NCI-H69 (cell line): ENCODE measurements at places on chromosomes 5 and 9.

- peak; percentile 51 for DNase-seq
Observed at GRCh38 chr9:81634915-81635516, 54.3 kb downstream of the TLE1 start.

GRCh38 chr9:7879551-7880245 lies 80.1 kb upstream of the DMAC1 start:
- DNase-seq: peak; percentile 82

DNA sequence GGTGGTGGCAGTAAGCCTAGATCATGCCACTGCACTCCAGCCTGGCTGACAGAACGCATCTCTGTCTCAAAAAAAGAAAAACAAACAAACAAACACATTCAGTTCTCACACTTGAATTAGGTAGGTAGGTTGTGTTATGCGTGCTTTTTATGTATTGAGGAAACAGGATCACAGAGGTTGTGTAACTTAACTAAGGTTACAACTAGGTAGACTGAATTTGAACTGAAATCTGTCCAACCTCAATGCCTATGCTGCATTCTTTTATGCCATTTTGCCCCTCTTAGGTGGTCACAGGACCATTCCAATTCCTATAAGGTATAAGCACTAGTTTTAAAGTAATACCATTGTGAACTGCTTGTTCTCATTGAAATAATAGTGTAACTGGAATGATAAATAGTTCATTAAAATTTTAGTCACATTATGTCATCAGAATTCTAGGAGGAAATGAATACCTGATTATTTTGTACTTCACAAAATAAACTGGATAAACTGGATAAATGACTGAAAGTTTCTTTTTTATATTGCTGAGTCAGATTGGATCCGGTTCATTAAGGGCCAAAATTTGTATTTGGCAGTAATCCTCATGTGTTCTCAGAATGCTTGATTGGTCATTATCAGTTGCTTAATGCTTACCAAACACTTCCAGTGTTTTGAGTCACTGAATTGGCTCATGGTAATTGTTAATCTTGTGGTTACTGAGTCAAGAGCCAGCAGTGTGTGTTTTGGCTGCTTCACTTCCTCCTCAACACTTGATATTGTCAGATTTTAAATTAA lies 7.1 kb downstream of the UBAP1 start:
- DNase-seq: peak; percentile 56

GRCh38 chr5:146426853-146427618 lies 20.1 kb upstream of the TCERG1 start:
- peak; percentile 73 for DNase-seq

DNA sequence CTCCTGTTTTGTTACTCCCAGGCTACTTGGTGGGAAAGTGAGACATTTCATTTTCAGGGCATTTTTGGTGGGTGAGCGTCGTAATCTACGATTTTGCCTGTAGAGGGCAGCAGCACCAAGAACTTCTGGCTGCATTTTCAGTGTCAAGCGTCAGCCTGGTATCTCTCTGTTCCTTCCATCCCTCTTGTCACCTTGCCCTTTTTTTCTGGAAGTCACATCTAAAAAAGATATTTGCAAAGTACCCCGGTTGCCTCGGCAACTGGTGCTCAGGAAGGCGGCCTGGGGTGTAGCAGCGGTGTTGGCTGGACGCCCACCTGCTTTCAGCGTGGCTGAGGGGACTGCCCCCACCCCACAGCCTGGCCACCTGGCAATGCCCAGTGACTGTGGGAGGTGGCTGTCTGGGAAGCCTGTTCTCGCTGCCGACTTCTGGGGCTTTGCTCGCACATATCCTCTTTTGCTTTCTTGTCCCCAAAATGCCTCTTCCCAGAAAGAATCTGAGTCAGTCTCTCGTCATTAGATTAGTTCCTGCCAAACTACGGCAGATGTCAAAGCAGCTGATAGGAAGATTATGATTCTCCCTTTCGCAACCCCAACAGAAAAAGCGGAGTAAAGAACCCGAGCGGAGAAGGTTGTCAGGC lies 84.5 kb downstream of the ACER2 start:
- peak; percentile 89 for DNase-seq

DNA sequence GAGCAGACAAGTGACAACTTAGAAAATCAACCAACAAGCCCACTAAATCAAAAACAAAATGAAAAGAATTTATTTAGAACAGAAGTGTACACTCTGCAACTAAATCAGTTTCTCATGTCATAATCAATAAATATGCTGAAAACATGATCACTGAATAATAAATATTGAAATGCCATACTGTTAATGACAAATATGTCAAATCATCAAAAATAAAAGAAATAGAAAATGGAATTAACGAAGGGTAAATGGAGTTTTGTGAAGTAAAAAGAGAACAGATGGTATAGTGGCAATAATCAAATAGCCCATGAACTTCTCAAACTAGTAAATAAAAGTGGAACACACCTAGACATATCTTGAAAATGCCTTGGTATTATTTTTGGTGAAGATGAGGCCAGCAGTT lies 744.9 kb downstream of the TAF11L14 start:
- DNase-seq: no peak

- peak; percentile 18 for DNase-seq
Observed at GRCh38 chr5:122844136-122844909, 1.1 kb upstream of the SNX24 start.

DNA sequence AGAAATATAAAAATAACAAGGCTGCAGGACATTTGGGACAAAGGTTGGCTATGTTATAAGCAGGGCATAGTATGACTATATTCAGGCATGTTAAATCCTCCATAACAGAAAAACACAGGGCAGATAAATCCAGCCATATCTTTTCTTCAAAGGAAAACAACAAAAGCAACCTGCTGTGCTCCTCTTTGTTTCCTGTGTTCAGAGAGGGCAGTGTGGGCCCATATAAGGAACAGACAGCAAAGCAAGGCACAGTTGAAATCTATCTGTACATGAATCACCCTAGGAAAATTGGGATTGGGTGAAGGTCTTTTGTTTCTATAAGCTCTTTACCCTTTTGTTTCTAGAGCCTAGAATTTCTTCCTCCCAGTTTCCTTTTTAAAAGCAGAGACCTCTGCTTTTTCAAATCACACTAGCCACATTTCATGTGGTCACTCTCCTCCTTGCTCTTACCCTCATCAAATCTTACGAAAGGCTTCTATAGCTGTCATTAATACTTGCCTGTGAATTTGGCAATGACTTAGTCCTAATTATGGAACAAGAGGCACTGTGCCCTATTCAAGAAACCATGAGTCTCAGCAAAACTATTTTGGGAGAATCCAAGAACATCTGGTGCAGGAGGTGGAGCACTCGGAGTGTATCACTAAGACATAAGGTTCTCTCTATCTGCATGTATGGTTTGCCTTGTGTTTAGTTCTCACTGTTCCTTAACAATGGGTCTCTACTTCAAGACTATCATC lies 1.8 kb downstream of the GZMA start:
- DNase-seq: peak; percentile 8

- no peak for DNase-seq
Observed at GRCh38 chr9:4821133-4821532, 28.4 kb downstream of the RCL1 start.

DNA sequence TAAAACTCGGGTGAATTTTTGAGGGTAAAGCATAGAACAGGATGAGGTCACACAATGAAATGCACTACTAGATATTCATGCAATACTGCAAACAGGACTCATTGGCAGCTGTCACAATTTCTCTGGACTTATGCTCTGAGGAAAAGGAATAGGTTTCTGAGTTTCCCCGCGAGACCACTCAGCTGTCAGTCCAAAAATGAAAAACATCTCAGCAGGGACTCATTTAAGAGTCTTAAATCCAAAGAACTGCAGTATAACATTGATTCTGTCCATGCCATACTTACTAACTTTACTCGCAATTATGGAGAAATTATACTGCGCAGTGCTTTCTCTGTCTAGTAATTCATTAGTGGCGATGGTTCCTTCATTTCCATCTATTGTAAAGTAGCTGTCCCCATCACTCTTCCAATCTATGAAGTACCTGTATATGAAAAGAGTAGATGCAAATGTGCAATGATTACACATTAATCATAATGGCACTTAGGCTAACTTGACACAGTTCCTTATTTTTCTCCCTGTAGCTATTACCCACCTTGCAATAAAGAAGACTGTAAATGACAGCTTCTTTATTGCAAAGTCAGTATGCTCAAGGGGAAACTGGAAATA lies 1070.0 kb downstream of the CDH12 start:
- DNase-seq: no peak

- no peak for DNase-seq
Observed at GRCh38 chr9:86459191-86459590, 105.0 kb upstream of the TUT7 start.

GRCh38 chr5:58025809-58026208 lies 434.1 kb downstream of the PLK2 start:
- DNase-seq: no peak

DNA sequence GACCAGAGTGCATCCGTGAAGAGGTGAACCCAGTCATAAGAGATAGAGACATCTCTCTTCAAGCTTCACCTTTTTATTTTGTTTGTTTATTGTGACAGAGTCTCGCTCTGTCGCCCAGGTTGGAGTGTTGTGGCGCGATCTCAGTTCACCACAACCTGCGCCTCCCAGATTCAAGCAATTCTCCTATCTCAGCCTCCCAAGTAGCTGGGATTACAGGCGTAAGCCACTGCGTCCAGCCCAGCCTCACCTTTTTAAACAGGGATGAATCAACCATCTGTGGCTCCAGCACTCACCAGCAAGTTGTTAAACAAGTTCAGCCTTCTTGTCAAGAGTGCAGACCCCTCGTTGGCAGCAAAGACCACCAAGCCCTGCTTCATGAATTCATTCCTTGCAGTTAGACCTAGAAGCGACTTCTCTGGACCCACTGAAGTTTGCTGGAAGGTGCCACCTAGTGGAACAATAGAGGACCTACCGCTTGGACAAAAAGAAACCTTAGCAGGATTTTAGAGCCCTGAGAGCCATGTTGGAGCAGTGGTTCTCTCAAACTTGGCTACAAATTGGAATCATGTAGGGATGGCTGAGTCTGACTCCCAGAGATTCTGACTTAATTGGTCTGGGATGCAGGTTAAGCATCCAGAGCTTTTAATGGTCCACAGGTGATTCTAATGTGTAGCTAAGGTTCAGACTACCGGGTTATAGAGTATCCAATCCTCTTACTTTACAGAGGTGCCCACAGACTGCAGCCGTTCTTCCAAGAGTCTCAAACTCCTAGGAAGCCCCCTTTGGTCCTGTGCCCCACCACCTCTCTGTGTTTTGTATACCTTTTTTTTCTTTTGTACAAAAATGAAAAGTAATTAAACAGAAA lies 10.5 kb upstream of the GALNT10 start:
- peak; percentile 73 for DNase-seq

GRCh38 chr9:95102572-95102971 lies 214.9 kb downstream of the FANCC start:
- no peak for DNase-seq
